Hypothalamus (tissue), 51 donors: ENCODE measurements at places on chromosomes 16 and 17.

- no peak for DNase-seq
Measured at GRCh38 chr16:4463522-4464163, 10.8 kb downstream of the NMRAL1 start.

DNA sequence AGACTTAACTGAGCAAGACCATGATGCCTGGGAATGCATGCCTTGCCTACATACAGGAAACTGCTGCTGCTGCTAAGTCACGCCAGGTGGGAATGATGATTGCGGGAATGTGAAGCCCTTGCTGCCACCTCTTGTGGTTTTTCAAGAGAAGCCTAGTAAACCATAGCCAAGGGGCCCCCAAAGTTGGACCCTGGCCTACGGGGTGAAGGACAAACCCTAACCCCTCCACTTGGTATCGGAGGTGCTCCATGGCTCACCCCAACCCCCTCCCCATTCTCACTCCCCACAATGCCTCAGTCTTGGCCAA lies 233.9 kb downstream of the ZNF423 start:
- no peak for DNase-seq

GRCh38 chr16:52463904-52464303 lies 83.0 kb downstream of the TOX3 start:
- no peak for DNase-seq

GRCh38 chr16:53666786-53667415 lies 36.8 kb downstream of the RPGRIP1L start:
- no peak for DNase-seq

GRCh38 chr17:68302066-68302564 lies 10.8 kb downstream of the ARSG start:
- DNase-seq, result no peak

DNA sequence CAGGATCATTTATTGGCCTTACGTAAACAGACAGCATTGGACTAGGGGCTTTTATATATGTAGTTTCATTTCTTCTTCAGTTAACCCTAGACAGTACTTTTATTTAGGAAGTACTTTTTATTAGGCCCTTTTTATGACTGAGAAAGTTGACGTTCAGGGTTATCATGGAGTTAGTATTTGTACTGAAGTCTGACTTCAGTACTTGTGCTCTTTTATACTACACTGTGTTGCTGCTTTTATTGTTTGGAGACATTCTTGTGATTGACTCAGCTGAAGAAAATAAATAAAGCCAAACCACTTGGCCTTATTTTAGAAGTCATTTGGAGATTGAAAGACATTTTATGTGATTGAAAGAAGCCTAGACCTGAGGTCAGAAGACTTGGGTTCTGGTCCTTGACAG lies 6.9 kb downstream of the LIG3 start:
- DNase-seq, result no peak

GRCh38 chr16:766820-767640 lies 6.5 kb downstream of the MSLN start:
- no peak for DNase-seq

GRCh38 chr17:6780001-6780400 lies 4.0 kb downstream of the FBXO39 start:
- DNase-seq, result no peak
